Right atrium auricular region (tissue), 2 donors: ENCODE measurements at places on chromosomes 12 and 14. TPM values are rescaled to one million over a fixed set of nuclear protein-coding genes. Genes with fewer than 3 reads are reported as not detected.

GRCh38 chr14:94026889-94027469, 839 bp downstream of the OTUB2 start:
- DNase-seq, result no peak

DNA sequence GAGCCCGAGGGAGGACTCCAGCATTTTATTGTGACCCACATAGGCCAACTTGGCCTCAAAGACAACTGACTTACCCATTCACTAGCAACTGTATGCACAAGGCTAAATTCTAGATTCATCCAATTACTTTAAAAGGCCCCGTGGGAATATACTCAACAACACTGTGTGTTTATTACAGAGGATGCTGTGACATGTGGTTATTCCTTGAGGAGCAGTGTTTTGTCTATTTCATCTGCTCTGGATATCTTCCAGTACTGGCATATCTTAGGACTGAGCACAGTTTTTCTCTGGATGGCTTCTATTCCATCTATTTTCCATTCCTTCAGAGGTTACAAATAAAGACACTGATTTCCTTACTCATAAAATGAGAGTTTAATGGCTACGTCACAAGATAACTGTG, 87.2 kb upstream of the KRAS start:
- DNase-seq, result no peak

DNA sequence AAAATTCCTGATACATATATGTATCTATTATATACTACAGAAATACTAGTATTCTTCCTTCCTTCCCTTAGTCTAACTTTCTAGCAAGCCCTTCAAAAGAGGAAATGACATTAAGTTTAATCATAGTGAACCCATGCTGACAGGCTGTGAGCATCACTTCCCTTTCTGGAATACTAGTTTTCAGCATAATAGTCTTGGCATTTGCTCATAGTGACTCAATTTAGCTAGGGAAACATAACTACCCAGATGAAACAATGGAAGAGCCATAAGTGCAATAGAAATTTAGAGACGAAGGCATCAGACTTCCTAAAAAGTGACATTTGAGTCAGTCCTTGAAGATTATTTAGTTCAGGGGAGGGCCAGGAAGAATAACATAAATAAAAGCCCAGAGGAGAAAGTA, 184.5 kb upstream of the CRY1 start:
- DNase-seq, result no peak

- peak; percentile 13 for DNase-seq
Measured at GRCh38 chr12:52633383-52633782, 15.0 kb upstream of the KRT73 start.

The KRT4 gene
- not detected for total RNA-seq

The WASHC3 gene
- 52.6 TPM for total RNA-seq

The SLC22A17 gene
- 47.0 TPM for total RNA-seq
